Adipocyte (in vitro differentiated cells): ENCODE measurements at places on chromosomes 2 and 18.

DNA sequence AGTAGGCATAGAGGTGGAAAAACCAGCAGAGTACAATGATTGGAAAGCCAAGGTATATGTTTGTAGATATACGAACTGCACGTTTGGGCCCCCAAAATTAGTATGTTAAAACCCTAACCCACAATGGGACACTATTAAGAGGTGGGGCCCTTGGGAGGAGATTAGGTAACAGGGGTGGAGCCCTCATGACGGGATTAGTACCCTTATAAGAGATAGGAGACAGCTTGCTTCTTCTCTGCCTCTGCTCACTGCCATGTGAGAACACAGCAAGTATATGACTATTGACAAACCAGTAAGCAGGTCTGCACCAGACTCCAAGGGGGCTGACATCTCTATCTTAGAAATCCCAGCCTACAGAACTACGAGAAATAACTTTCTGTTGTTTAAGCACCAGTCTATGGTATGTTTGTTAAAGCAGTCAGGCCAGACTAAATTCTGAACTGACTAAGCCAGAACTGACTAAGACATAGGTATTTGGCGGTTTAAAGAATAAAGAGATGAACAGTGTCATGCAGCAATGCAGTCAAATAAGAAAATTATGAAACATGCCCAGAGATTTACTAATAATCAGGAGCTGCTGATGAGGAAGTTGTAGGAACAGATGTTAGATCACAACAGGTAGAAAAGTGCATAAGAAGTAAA is 182.9 kb downstream of the DYM start:
- DNase-seq: peak; percentile 59

DNA sequence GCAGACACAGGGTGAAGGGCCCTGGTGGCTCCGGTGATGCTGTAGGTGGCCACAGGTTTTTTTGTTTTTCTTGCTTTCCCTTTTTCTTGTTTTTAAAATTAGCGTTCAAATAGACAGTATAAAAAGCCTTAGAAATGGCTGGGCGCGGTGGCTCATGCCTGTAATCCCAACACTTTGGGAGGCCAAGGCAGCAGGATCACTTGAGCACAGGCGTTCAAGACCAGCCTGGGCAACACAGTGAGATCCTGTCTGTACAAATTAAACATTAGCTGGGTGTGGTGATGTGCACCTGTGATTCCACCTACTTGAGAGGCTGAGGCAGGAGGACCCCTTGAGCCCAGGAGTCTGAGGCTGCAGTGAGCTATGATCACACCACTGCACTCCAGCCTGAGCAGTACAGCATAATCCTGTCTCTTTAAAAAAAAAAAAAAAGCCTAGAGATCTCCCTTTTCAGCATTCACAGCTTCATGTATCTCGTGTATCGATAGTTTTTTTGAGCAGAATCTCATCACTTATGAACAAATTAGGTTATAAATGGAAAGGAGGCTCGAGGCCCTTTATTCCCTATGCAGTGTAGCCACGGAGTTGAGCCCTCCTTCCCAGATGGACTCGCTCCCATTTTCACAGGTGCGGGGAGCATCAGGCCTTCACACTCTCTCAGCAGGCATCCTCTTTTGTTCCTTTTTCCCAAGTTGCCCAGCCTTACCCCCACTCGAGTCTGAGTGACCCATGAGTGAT is 50.8 kb downstream of the EMILIN2 start:
- no peak for DNase-seq

- DNase-seq: no peak
Measured at GRCh38 chr2:43944915-43945314, 50.9 kb downstream of the LRPPRC start.

DNA sequence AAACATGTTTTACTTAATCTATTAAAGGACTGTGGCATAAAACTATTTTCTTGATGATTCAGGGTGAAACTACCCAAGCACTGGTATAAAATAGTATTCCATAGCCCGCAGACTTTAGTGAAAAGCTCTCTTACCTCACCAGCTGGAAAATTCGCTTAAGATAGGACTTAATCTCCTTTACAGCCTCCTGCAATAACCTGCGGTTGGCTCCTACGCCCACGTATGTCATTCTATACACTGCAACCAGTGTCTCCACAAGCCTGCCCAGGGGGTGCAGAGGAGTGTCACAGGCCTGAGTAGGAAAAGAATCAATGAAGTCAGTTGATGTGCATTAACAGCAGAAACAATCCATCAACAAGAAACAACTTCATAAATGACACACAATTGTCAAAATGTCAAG is 11.3 kb upstream of the MPP4 start:
- no peak for DNase-seq

GRCh38 chr18:49853436-49853835 is 40.1 kb upstream of the ACAA2 start:
- DNase-seq: no peak

DNA sequence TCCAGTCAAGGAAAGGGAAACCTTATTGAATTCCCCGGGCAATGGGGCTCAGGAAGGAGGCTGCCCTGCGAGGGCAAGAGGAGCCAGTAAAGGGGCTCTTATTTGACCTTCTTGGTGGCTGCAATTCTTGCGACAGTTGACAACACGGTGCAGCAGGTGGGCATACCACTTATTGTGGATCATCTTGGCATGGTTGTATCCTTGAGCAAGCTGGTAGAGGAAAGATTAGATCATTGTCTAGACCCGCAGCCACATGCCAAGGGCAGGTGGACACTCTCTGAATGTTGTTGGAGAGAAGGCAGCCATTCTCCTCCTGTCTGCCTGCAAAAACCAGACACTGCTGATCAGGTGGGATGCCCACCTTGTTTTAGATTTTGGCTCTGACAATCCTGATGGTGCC is 170.2 kb upstream of the CHST9 start:
- DNase-seq: no peak

DNA sequence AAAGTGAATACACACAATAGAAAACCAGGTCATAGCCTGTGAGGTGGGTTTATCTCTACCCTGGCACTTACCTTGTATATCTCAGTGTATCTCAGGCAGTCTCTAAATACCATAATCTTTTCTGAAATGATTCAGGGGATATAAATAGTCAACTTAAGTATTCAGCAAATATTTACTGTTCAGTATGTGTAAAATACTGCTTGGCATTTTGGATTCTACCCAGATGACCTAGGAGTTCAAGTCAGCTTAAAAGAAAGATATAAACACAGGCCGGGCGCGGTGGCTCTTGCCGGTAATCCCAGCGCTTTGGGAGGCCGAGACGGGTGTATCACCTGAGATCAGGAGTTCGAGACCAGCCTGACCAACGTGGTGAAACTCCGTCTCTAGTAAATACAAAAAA is 23.8 kb downstream of the GRHL1 start:
- no peak for DNase-seq

DNA sequence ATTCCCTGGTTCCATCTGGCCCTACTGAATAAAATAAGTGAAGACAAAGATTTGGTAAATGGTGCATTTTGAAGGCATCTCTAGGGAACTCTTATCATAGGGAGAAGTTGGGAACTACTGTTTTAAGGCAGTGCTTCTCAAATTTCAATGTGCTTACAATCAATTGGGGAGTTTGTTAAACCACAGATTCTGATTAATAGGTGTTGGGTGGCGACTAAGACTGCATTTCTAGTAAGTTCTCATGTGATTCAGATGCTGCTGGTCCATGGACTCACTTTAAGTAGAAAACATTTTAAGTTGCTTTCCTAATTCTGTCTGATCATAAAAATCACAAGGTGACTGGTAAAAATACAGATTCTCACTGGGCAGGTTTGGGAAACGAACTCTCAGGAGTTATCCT is 14.6 kb downstream of the FARSB start:
- no peak for DNase-seq

DNA sequence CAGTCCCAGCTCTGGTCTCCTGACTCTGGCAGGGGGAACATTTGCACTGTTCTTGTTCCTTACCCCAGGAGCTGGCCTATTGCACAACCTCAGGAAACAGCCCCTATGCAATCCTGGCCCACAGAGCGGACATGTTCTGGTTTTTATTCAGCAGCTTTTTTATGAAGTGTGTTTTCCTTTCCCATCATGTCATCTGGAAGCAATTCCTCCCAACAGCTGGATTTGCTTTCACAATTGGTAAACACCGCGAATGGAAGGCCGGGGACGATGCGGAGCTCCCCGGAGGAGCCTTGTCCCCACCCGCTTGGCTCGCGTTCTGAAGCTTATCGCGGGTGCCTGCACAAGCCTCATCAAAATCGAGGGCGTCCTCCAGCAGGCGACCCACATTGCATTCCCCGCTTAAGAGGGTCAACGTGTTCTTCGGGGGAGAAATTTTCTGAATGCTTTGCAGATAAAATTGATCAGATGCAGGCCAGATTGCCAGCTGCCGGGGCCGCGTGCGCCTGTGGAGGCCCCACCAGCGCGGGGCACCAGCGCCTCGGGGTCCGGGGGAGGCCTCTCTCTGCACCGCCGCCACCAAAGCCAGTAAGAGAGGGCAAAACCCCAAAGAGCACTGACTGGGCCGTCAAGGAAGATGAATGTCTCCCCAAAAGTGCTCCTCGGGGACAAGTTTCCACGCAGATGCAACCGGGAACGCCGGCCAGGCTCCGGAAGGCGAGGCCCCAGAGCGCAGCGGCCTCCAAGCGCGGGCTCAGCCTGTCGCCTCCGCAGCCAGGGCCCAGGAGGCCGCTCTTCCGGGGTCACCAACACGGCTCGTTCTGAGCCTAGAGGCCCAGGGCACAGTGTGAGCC is 60.3 kb upstream of the SP3 start:
- DNase-seq: peak; percentile 96

DNA sequence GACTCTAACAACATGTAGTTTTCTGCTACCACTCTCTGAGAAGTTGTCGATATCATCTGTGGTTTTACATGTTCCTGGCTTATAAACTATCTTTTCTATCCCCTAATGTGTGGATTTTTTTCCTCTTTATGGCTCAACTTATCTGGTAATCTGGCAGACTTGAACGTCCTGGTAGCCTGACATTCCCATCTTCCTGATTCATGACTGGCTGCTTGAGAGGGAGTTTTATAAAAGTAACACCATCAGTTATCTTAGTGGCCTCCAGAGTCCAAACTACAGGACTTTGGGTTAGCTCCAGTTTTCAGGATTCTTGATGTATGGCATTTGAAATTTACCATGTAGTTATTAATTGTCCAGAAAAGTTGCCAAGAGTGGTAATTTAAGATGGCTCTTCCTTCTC is 174.0 kb upstream of the GULP1 start:
- DNase-seq: no peak

DNA sequence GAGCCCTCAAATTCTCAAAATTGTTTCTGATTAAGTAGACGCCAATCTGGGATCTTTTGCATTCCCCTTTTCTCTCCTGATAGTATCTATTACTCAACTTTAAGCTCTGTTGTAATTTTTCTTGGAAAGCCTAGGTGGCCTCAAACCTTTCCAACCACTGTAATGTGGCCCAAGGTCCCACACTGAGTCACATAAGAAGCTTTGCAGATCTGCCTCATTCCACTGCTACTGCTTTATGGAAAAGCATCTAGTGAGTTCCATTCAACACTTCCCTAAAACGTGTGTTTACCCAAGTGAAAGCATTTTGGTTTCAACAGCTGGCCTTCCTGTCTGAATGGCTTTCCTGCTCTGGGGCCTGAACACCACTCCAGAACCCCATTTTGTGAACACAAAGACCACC is 493.6 kb upstream of the SPHKAP start:
- DNase-seq: peak; percentile 89

GRCh38 chr18:49668574-49669275 is 106.9 kb downstream of the LIPG start:
- DNase-seq: no peak
